Esophagus squamous epithelium (tissue), 5 donors: ENCODE measurements at places on chromosomes 2 and 18.

DNA sequence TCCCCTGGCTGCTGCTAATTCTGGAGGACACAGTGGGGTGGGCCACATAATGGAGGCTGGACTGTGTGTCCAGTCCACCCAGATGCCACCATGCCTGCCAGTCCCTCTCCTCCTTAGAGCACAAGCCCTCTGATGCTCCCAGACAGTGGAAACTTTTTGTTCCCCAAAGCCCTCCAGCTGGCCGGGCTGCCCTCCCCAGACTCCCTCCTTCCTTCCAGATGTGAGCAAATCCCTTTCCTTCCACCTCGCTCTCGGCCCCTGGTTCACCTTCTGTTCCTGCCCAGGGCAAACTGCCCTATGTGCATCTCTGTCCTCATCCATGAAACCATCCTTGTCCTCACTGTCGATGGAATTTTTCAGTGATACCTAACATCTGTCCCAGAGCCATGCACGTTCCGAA is 33.9 kb downstream of the LRRFIP1 start:
- no peak for DNase-seq

GRCh38 chr2:159516241-159516758 is 100.0 kb downstream of the BAZ2B start:
- no peak for DNase-seq

DNA sequence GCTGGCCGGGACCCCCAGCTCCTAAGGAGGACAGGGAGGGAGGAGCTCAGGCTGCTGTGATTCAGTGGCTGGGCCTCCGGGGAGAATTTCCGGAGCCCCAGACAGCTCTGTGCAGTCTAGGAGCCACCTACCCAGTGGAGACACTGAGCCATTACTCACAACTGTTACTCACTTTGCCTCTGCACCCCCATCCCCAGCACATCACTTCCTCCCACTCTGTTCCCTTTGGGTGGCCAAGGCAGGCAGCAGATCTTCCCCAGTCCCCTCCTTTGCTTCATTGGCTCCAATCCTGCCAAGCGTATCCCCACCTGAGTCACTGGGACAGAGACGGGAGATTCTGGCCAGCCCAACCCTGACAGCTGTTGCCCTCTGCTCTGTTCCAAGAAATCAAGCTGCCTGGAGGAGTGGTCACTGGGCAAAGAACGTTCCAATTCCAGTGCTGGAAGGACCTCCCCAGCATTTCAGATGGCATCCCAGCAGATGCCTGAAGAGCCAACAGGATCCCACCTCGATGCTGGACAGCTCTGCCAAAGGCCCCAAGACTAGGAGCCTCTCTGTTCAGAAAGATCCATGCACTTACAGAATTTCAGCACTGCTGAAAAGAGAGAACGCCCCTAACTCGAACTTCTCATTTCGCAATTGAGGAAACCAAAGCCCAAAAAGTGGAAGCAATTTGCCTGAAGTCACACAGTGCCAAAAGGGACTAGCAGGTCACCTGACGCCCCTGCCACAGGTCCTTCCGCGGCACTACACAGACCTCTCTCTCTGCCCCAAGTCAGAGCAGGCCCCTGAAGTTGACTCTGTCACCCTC is 68.3 kb downstream of the TNS1 start:
- DNase-seq: no peak

DNA sequence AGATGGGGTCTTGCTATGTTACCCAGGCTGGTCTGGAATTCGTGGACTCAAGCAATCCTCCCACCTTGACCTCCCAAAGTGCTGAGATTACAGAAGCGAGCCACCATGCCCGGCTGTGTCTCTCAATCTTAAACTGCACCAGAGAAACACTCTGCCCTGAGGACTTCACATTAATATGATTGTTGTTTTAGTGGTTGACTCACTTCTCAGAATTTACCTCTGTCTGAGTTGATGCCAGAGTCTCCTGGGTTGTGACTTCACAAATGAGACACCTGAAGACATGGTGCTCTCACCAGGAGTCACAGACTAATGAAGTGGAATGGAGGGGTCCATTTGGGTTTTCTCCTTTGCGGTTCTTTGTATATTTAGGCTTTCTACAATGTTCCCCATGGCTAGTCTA is 61.0 kb upstream of the TGIF1 start:
- DNase-seq: no peak

DNA sequence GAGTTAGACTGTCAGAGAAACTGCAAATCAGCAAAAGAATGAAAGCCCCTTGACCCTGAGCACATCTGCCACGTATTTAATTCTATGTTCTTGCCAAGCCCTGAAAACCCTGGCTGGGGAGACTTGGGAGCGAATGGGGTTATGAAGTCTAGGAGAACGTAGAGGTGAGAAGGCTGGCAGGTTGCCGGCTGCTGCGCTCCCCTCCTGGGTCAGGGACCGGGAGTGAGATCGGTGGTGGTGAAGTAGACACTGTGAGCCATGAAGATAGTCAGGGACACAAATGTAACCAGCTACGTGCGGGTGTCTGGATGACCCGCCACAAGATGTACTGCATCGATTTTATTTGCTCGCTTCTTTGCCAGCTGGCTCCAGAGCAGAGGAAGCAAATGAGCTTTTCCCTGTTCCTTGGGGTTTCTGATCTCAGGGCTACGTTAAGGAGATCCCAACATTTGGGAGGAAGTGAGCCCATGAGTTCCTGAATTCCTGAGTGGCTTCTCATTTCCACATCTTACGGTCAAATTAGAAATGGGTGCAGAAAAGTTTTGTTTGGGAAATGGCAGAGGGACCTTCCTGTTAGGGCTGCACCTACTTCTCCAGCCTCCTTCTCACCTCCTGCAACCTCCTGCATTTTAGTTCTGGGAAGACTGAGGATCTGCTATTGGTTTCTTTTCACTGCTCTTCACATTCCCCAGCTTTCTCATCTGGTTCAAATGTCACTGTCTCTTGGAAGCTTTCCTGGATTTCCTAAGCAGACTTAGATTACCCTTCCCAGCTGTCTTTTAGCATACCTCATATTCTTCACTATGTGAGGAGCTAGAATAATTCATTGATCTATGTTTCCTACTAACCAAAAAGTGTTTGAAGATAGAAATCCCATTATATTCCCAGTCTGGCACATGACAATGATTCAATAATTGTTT is 360.6 kb downstream of the ZNF521 start:
- no peak for DNase-seq
